ENCODE measurements at places on chromosomes 3 and 15.
A peak's percentile ranks its signal among the peaks of the same experiment; 100 is the strongest.

- no peak for DNase-seq
Measured at GRCh38 chr3:31053299-31053698, 158.8 kb upstream of the GADL1 start.

DNA sequence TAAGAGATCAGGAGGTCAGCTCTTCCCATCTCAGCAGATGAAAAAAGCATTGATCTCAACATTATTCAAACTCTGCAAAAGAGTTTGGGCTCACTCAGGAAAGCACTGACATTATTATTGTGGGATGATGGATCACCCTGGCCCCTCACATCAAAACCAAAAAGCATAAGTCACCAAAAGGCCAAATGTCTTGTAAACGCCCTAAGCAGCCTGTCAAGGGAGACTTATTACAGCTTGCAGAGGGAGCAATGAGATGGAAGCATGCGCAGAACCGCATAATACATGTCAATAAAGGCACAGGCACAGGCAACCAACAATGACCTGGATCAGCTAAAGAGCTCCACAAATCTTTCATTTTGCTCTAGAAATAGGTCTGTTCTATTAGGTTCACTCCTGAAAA, 4.6 kb downstream of the FSIP1 start:
- no peak for DNase-seq

DNA sequence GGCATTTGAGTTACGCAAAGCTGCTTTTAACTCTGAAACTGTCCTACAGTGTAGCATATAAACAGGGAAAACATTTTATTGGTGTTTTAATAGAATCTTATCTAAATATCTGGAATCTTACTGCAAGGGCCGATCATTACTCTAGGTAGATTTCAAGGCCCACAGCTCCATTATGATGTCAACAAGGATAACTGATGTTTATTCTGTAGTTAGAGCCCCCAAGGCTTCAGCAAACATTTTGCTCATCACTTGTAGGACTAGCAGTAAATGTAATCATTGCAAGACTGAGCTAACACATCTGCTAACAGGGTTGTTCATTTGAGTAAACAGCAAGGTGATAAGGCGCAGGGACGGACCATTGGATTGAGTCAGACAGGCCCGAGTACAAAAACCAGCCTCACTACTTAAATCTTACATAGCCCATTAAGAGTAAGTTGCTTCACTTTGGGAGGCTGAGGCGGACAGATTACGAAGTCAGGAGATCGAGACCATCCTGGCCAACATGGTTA, 332.5 kb upstream of the TPRG1 start:
- DNase-seq: no peak

GRCh38 chr15:82810890-82811426, 1.5 kb downstream of the WHAMM start:
- peak; percentile 56 for DNase-seq

DNA sequence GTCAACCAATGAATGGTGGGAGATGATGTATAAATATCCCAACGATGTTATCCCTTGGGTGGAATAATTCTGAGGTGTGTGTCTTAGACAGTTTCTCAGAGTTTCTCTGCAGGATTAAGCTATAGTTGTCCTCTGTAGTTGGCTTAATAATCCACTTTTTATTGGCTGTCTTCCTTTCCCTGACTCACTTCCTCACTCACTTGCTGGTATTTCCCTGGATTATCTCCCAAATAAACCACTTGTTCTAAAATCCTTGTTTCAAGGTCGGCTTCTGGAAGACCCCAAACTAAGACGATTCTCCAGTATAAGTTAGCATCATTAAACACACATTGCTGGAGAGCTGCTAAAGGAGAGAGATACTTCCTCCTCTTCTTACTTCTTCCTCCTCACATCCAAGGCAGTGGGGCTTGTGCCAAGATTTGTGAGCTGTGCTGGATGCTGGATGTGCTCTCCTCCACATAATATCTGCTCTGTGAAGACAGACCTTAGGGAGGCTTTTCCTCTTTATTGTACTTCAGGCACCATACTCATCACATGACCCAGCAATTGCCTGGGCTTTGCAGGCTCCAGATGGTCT, 22.5 kb upstream of the ROPN1 start:
- DNase-seq: no peak

GRCh38 chr15:39720621-39721611, 61.7 kb downstream of the FSIP1 start:
- no peak for DNase-seq

- DNase-seq: no peak
Measured at GRCh38 chr3:108329508-108329907, 33.2 kb downstream of the HHLA2 start.

DNA sequence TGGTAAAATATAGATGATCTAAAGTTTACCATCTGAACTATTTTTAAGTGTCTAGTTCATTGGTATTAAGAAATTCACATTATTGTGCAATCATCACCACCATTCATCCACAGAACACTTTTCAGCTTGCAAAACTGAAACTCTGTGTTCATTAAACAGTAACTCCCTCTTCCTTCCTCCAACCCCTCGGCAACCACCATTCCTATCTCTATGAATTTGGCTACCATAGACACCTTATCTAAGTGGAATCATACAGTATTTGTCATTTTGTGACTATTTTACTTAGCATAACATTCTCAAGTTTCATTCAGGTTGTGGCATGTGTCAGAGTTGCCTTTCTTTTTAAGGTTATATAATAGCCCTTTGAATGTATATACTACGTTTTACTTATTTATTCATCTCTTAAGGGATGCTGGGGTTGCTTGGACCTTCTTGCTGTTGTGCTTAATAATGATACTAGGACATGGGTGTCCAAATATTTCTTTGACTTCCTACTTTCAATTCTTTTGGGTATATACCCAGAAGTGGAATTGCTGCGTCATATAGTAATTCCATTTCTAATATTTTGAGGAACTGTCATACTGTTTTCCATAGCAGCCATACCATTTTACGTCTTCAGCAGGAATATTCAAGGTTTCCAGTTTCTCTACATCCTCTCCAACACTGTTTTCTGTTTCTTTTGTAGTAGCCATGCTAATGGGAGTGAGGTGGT, 20.9 kb downstream of the KAT2B start:
- DNase-seq: peak; percentile 60

DNA sequence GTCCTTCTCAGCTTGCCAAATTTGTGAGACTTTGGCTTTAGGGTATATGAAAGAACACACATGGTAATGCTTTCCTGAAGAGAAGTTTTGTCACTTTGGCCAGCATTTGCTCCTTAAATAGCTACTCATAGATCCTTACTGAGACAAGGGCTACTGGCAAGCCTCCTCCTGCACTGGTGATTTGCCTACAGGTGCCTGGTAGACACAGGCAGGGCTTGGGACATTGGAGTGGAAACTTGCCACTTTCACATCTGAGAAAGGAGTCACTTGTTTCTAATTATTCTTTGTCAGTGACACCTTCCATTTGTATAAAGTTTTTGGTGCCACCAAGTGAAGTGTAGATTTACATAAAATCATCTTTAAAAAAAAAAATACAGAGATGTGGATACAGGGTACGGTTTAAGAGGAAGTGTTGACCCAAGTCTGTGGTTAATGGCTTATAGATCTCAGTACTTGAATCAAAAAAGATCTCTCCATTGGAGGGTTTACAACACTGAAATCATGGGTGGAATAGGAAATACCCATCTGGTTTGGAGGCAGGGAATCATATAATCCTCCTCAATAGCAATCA, 132.8 kb upstream of the GADL1 start:
- DNase-seq: no peak

GRCh38 chr3:160678292-160678842, 1.4 kb downstream of the ARL14 start:
- DNase-seq: no peak

DNA sequence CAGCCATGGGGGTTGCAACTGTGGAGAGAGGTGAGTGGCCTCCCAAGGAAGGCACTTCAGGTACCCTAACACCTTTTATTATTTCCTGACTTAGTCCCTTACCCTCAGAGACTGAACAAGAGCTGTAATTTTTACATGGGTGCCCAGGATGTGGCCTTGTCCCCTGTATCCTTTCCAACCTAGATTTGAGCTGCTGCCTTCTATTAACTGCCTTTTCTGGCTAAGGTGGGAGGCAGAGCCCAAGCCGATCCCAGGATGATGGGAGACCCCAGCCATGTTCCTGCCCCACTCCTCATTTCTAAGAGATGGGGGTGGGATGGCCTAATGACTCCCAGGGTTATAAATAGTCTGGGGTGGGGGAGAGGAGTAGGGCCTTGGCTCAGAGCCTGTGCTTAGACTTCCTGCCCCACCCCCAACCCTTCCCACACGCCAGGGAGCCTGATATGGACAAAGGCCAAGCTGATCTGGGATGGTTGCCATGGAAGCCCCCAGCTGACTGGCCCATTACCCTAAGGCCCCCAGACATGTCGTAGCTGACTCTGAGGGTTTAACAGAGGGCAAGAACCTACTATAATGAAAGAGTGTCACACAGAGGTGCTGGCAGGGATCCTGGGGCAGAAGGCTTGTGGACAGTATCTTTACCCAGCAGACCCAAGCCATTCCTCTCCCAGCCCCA, 1.9 kb downstream of the KLHDC8B start:
- peak; percentile 88 for DNase-seq

DNA sequence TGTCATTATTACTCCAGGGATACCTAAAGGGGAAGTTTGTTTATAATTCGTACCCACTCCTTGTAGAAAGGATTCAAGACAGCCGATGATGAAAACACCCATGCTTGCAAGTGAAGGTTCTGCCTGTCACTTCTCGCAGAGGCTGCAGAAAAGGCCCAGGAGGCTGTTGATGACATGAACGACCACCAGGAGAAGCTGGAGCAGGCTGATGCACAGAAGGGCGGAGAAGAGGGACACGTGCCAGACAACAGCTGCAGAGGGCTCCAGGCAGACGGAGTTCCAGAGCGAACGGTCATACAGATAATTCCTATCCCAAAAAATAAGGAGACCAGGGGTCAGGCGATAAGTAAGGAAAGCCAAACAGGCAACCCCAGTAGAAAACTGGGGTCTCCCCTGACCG, 5.7 kb upstream of the DYNLT2B start:
- peak; percentile 34 for DNase-seq

DNA sequence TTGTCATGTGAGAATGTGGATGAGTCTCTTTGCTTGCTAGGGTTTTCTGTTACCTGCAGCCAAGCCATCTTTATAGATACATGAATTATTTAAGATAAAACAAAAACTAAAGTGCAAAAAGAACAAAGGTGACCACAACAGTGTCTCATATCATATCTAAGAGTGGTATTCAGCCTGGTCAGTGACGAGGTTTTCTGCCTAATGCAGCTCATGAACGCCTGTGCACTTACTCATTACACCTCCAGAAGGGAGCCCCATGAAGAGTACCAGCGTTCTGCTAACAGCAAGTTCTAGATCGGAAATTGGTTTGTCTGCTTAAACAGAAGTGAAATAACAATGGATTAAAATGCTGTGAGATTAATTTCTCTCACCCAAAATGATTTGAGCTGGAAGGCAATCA, 19.2 kb downstream of the PXYLP1 start:
- no peak for DNase-seq

DNA sequence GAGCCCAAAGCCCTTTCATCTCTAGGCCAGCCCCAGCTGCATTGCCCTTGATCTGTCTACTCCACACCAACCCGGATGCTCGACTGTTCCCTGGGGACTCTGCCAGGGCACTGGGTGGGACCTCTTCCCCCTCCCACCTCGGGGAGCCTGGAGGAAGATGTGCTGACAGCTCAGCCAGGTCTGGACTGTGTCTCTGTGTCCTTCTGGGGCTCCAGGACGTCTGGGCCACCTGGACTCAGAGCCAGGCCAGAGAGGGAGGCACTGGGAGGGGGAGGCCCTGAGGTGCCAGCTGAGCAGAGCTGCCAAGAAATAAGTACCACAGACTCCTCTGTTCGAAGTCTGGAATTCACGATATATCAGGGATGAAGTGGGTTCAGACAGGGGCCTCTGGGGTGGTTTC, 5.8 kb upstream of the HCN4 start:
- no peak for DNase-seq

GRCh38 chr3:49422379-49423248, at the start of gene AMT:
AMT (minus strand) TSS chr3:49422473; CDS start chr3:49422450, 23 bp downstream.
- DNase-seq: peak; percentile 49

GRCh38 chr3:112086076-112086854, at the start of gene C3orf52:
C3orf52 (plus strand) TSS chr3:112086389; CDS start chr3:112086408, 19 bp downstream.
- peak; percentile 61 for DNase-seq

- DNase-seq: no peak
Measured at GRCh38 chr3:71708476-71709105, 16.6 kb downstream of the EIF4E3 start.

- DNase-seq: no peak
Measured at GRCh38 chr3:62600033-62600432, 226.7 kb upstream of the FEZF2 start.

DNA sequence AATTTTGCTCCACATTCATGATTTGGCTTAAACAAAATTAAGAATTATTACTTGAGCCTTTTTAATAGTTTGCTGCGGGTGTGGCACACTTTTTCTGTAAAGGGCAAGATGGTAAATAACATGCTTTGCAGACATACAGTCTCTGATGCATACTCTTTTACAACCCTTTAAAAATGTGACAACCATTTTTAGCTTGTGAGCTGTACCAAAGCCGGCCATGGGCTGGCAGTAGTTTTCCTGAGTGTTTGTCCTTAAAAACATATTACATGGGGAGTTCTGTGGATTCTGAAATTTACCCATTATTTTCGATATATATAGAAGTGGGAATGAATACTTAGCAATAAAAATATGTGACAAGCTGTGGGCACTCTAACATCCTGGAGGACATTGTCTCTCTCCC, 163.4 kb downstream of the FNDC3B start:
- DNase-seq: no peak

DNA sequence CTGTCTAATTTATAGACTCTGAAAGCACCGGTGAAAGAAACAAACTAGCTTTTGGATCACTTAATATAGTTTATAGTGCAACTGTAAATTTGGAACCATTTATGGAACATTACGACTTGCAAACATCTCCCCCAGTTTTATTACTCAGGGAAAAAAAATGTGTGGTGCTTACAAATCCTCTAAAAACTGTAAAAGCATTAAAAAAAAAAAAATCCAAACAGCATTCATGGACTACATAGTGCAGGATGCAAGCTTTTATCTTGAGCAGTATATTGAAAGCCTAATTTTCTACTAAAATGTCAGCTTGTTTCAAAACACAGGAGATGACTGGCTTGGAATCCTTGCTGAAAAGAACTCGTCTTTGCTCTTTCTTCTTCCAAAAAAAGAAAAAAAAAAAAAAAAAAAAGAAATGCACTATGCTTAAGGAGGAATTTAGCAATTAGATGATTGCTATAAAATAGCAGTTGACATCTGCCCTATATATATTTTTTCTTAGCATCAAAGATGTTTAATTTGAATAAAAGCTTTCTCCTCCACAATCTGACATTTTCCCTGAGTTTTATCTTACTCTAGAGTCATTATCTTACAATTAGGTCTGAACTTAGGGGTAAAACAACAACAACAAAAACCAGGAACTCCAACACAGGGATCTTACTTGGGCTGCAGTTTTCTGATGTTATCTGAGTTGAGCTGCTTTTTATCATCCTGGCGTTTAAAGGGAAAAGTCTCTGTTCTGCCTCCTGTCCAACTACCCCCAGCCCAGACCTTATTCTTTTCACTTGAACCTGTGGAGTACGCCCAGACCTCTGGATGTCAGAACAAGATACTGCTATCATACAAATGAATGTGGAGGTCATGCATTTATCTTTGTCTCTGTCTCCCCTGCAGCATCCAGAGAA, 62.6 kb upstream of the PDZRN3 start:
- DNase-seq: no peak

Data from erythroblast (primary cell).